Pulmonary artery endothelial cell (primary cell): ENCODE measurements at places on chromosomes 5 and 9.

DNA sequence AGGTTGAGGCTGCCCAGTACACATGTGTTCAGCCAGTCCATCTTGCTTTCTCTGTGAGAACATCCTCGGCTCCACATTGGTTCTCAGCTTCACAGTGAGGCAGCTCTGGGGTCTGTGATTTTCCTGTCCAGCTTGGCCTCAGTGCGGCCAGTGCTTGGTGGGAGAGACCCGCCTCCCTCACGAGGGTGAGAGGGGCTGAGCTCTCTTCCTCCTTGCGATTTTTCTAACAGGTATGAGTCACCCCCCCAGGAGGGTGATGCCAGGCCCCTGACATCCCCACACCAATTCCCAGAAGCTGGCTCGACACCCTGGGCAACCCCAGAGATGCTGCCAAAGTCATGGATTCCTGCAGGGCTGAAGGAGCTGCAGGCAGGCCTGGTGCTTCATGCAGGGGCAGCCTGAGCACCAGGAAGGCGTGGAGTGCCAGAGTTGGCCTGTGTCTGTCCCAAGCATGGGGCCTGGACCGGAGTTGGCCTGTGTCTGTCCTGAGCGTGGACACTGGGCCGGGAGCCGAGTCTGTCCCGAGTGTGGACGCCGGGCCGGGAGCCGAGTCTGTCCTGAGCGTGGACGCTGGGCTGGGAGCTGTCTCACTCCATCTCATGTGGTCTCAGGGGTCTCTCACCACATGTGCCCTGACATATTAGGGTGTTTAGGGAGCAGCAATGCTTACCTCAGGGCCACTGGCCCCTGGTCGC, 408.6 kb upstream of the IRX4 start:
- no peak for DNase-seq

GRCh38 chr9:93129691-93130500, 4.2 kb downstream of the NINJ1 start:
- no peak for DNase-seq

DNA sequence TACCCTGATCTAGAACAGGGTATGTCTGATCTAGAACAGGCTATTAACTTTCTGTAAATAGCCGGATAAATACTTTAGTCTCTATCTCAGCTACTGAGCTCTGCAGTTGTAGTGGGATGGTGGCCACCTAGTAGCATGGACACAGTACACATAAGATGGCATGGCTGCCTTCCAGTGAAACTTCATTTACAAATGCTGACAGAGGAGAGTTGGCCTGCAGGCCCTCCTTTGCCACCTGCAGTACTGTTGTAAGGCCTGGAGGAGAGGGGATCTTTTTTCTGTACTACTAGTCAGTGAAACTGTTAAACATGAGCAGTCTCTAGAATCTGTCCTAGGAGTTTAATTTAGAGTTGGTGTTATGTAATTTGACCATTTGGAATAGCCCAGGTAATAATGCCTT, 86.0 kb downstream of the TRIO start:
- no peak for DNase-seq

- DNase-seq = no peak
Measured at GRCh38 chr5:158860706-158861105, 239.0 kb downstream of the EBF1 start.

DNA sequence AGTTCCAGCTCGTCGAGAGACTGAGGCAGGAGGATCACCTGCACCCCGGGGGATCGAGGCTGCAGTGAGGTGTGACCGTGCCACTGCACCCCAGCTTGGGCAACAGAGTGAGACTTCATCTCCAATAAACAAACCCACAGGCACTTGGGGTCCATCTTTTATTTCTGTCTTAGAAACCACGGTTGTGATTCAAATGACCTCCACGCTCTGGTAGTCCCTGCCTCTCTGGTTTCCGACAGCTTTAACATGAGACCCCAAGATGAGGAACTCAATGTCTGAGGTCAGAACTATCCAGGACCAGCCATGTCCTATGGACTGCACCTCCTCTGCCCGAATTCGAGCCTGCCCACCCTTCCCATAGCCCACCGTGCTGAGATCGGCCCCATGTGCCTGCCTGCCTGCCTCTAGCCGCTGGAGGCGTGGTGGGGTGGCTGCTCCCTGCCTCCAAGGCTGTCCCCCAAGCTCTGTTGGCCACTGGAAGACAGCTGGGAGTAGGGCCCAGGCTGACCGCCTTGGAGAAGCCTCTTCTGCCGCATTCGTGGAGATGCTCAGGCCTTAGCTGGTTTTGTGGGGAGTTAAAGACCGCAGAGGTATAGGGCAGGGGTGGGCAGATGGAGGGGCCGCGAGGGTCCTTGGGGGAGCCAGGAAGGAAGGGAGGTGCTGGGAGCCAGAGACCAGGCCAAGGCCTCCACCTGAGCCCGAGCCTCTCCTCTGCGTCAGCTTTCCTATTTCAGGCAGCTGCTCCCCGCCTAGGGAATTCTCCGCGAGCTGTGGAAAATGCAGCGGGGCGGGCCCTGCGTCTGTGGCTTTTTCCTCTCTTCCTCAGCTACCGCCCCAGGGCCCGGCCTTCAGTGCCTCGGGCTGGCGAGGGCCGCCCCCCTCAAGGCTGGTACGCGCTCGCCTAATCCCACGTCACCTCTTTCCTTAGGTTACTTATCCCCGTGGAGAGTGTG, 6.9 kb upstream of the WDR5 start:
- no peak for DNase-seq

- no peak for DNase-seq
Measured at GRCh38 chr9:35114840-35115628, 628 bp downstream of the ATOSB start.

DNA sequence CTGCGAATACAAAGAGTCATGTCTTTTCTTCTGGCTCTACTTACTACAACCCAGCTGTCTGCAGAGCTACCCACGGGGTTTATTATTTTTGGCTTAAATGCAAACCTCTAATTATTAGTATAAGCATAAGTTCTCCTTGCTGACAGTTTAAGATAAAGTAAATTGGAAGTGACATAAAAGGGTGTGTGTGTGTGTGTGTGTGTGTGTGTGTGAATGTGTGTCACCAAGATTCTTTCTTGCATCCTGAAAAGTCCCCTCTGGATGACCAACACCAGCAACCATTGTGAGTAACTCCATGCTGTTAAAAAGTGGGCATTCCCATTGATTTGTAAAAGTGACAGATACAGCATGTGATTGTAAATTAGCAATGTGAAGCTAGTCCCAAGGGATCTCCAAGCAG, 803.8 kb upstream of the ZNF608 start:
- DNase-seq = peak; percentile 71

DNA sequence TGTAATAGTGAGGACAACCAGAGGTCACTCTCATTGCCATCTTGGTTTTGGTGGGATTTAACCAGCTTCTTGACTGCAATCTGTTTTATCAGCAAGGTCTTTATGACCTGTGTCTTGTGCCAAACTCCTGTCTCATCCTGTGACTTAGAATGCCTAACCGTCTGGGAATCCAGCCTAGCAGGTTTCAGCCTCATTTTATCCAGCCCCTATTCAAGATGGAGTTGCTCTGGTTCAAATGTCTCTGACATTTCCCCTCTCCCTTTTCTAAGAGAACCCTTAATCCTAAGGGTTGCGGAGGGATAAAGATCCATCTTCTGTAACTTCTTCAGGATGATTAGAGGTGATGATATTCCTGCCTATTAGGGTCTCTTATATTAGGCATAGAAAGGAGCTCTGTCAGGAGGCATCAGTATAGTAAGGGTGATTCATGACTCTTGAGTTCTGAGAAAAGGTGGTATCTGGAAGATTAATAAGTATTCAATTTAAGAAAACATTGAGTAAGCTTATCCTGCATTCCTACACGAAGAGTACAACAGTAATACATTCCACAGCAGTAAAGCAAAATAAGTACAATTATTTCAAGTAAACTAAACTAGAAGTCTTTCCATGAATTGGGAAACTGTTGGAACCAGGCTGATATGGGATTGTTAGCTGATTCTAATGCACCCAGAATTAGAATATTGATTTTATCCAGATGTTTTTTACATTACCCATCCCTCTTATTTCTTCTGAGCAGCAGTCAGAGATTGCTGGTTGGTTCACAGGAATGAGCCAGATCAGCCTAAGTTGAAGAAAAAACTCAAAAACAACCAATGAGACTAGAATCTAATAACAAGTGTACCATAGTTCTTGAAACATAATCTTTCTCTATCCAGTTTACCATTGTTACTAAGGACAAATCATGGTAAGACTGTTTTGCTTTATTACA, 39.9 kb downstream of the SHC3 start:
- no peak for DNase-seq

DNA sequence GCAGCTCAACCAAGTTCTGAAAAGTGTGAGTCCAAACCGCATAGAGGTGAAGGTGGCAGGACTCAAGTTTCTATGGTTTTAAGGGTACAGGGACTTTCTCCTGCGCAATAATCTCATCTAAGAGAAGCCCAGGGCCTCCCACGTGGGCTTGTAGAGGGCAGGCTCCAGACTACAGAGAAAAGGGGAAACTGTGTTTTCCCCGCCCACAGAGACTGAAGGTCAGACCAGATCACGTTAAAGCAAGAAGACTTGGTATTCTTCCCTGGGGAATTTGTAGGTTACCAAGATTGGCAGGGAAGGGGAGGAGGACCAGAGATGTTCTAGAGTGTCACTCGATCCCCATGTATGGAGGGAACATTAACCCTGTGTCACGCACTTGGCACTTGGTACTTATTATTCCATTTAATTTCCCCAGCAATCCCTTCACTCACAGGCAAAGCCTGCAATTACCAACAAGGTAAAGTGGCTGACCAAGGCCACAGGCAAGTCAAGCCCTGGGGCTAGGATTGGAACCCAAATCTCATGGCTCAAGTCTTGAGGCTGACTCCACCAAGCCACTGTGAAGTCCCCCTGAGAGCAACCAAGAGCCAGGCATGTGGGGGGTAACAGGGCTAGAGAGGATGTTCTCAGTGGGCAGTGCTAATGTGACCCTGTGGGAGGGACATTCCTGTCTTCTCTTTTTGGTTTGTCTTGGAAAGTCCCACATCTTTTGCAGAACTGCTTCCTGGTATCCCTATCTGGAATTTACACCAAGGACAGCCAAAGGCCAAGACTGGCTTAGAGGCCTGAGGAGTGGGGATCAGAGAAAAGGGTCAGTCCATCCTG, 18.3 kb upstream of the NEK6 start:
- no peak for DNase-seq

GRCh38 chr5:173246135-173246495, 11.1 kb upstream of the NKX2-5 start:
- DNase-seq = no peak

DNA sequence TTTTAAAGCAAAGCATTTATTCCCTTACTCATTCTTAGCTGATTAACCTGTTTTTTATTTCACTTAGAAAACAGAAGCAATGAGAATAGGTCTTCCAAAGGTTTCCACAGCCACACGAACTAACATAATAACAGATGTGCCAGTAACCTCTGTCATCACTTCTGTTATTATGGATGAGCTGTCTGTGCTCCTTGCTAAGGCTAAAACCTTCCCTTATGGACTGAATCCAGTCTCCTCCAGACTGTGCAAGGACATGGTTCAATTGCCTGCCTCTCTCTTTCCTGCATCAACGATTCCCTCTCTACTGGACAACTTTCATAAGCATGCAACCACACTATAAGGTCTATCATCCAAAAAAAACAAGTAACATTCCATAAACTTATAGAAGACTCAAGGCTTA, 1446.2 kb downstream of the MAT2B start:
- DNase-seq = no peak

DNA sequence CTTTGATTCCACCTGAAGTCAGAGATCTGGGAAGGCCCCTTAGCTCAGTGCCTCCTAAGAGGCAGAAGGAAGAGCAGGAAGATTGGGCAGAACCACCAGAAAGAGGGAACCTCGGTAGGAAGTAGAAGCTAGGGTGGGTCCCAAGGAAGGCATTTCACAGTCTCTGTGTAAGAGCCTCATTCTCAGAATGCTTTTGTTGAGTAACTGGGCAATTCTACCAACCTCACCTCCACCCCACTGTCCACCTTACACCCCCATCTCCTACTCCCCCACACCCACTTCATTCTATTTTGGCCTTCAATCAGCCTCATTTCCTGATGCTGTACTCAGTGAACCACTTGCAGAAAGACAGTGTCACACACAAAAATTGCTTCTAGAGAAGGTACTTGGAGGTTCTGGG, 3.5 kb downstream of the HBEGF start:
- DNase-seq = no peak

- no peak for DNase-seq
Measured at GRCh38 chr5:104914536-104915070, 1352.0 kb upstream of the NUDT12 start.

DNA sequence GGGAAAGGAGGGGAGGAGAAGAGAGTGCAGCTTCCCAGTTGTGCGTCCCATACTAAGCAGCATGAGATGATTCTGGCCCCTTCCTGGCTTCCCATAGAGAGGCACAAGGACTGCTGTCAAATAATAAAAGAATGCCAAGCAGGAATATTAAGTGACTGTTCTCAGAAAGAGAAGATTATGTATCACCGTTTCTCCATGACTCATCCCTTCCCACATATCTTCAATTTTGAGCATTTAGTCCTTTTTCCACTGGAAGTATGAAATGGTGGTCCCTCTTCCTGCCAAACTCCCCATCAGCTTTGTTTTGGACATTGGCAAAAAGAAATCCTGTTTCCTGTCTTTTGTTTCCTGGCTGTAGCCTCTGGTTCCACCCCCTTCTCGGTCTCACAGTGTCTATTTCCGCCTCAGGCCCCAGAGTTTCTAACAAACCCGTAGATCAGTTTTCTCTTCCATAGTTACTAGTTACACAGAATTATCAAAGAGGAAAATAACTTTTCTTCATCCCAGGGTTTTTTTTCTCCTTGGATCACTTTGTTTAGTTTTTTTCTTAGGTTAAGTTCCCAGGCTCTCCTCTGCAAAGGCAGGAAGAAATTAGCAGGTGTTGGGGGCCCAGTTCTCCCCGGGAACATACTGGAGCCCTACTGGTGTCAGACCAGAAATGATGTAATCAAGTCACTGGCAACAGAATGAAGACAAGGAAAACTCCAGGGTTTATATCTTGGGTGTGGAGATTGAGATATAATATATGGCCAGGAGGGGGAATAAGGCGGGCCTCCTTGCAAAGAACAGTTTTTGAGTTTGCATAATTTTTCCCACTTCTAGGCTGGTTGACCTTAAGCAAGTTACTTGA, 26.4 kb upstream of the ARHGAP26 start:
- DNase-seq = peak; percentile 68

GRCh38 chr5:164277720-164278119, 772.3 kb downstream of the MAT2B start:
- DNase-seq = no peak

- no peak for DNase-seq
Measured at GRCh38 chr9:114308361-114308950, 14.4 kb upstream of the ORM1 start.
